ENCODE measurements at places on chromosomes 5 and 9.

DNA sequence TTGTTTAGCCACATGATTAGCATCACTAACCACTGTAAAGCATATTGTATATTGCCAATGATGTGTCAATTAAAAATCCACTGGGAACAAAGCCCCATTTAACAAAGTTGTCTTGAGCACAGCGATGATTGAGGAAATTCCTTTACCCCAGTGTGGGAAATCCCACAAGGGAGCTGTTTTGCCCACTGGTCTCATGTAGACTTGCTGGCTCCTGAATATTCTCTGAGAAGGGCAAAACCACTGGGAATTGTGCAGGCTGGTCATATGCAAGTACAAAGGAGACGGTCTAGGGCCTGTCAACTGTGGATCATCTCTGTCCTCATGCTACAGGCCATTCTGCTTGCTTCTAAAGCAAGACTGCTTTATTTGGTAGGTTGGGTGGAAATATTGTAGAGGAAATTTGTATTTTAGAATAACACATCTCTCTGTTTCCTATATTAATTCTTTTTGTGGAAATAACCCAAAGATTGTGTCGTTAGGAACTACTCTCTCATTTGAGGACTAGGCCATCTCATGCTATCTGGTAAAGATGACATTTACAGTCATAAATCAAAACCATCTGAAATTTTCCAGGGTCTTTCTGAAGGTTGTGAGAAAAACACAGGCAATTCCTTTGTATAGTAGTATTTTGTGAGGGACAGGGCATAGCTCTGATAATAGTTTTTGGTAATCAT lies 60.2 kb downstream of the PARP8 start:
- no peak for DNase-seq

GRCh38 chr5:74013222-74013621 lies 387.2 kb downstream of the ARHGEF28 start:
- DNase-seq, result no peak

- no peak for DNase-seq
These were observed 357.2 kb downstream of the ARRDC3 start for GRCh38 chr5:91025956-91026355.

GRCh38 chr9:109270971-109271925 lies 49.6 kb downstream of the EPB41L4B start:
- DNase-seq, result peak; percentile 52

DNA sequence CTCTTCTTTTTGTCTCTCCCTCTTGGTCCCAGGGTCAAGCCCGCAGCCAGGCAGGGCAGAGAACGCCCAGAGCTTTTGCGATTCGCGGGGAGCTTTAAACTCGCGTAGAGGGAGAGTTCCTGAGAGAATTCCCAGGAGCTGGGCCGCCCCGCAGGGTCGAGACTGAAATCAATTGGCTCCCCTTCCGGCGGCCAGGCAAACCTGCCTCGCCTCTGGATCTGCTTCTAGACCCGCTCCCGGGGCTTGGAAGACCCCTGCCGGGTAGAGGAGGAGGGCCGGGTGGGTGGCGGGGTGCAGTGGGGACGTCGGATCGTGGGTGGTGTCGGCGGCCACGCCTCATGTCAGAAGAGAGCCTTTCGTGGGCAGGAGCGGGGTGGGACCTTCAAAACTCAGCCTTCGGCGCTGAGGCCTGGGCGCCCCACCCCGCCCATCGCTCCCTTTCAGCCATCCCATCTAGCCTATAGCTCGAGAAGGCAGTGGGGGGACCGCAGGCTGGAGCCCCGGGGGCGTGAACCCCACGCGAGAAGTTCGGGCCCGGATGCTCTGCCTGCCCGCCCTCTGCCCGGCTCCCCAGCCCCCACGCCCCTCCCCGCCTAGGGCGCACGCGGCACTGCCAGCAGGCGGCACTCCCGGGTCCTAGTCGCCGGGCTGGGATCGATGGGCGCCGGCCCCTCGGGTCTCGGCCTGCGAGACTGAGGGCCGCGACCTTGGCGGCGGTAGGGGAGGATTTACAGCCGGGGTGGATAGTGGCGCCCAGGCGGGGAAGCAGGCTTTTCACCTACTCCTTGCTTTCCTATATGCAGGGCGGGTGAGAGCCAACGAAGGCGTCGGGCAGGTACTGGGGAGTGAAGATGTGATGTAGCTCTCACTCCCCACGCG lies 6.1 kb downstream of the PRDM6 start:
- no peak for DNase-seq

GRCh38 chr9:113178087-113178486 lies 27.3 kb downstream of the SLC31A2 start:
- DNase-seq, result no peak

GRCh38 chr9:72808446-72808768 lies 144.4 kb downstream of the ALDH1A1 start:
- no peak for DNase-seq

DNA sequence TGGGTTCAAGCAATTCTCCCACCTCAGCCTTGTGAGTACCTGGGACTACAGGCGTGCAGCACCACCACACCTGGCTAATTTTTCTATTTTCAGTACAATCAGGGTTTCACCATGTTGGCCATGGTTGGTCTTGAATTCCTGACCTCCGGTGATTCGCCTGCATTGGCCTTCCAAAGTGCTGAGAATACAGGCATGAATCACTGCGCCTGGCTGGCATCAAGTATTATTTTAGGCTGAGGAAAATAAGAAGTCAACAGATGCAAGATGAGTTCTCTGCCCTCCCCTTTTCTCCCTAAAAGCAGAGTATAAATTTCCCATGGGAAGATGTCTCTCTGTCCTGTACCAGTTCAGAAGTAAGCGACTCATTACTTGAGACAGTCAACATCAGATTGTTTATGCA lies 71.5 kb downstream of the ELAVL2 start:
- no peak for DNase-seq

DNA sequence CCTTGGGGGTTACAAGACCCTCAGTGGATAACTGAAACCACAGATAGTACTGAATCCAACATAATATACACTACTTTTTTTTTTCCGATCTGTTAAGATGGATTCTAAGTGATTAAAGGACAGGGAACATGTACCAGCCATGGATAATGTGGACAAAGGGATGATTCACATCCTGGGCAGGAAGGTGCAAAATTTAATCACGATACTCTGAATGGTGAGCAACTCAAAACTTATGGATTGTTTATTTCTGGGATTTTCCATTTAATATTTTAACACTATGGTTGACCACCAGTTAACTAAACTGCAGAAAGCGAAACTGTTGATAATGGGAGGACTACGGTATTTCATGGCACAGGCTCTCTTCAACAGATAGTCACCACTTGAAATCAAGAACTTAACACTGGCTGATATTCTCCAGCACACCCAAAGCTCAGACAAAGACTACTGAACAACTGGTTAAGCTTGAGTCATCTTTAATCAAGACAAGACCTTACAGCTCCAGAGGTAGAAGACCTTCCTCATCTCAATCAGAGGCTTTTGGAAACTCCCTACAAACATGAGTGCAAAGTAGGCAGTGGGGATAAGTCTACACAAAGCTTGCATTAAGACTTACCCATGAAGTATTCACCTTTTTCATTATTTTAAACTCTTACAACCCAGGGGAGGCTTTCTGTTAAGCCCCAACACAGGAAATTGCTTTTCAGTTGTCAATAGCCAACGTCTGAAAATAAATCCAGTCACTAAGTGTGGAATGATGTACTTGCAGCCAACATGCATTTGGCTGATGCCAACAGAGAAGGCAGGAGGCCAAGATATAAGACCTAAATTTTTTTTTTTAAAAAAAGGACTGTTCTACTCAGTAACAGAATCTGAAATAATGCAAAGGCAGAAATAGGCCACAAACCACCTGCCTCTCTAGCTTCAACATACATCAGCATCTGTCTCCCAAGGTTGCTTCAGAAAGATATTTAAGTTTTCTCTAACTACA lies 78.7 kb downstream of the ELAVL2 start:
- DNase-seq, result no peak

GRCh38 chr9:77040340-77040739 lies 20.9 kb downstream of the FOXB2 start:
- no peak for DNase-seq

DNA sequence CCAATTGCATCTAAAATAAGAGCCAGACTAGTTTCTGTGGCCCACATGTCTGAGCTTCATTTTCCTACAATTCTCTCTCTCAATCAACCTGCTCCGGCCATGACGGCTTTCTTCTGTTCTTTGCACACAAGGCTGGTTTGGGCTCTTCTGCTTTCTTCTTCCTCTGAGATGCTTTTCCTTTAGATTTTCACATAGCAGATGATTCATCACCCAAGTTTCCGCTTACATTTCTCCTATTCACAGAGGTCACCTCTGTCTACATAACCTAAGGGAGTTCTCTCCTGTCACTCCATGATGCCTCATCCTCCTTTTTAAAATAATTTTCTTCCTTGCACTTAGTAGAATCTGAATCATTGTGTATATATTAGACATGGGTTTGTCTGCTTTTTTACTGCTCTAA lies 334.6 kb upstream of the TUSC1 start:
- DNase-seq, result no peak

DNA sequence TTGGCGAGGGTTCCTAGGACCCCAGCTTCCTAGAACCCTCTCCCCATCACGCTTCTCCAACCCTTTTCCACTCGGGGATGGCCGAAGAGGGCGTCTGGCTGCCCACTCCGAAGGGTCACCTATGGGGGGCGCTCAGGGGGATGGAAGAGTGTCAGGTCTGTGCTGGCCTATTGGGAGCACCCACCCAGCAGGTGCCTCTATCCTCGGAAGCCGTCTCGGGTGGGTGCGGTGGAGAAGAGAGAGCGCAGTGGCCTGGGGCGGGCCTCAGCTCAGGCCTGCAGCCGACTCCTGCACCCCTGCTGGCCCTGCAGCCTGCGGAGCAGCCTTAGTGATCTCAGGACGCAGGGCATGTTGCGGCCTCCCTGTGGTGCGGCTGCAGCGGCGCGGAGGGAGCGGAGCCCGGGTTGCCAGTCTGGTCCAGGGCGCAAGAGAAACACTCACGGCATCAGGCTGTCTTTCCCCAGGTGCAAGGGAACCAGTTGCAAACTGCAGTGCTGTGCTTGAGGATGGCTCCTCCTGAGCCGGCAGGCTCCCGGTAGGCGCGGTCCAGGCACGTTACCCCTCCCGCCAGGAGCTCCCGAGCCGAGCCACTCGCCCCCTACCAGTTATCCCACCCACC lies 1.5 kb upstream of the IRX2 start:
- DNase-seq, result no peak

- no peak for DNase-seq
These were observed 36.9 kb upstream of the SELENOP start for GRCh38 chr5:42848545-42848944.
